GM12864 (cell line): ENCODE measurements at places on chromosomes 16 and 17.

DNA sequence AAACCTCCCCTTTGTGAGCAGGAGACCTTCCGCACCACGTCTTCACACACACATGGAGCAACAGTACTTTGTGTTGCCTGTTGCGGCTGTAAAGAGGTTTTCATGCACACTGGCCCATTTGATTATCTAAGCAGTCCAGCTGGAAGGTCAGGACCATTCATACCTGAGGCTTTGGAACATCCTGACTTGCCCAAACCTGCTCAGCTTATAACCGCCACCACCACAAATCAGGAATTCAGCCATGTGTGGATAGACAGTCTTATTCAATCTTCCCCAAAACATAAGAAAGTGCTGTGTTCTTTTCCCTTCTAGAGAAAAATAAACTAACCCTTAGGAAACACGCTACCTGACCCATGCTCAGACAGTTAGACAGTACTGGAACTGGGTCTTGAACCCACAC, 81.6 kb upstream of the XYLT1 start:
- no peak for DNase-seq

GRCh38 chr16:70730031-70730430, 44.2 kb upstream of the MTSS2 start:
- no peak for DNase-seq

GRCh38 chr17:34798581-34798980, 162.7 kb downstream of the CCT6B start:
- no peak for DNase-seq

- DNase-seq = no peak
Observed at GRCh38 chr16:86410081-86410480, 100.2 kb upstream of the FOXF1 start.

- DNase-seq = no peak
Observed at GRCh38 chr17:17928398-17929287, 43.6 kb downstream of the TOM1L2 start.

- DNase-seq = no peak
Observed at GRCh38 chr16:89430436-89431157, 59.8 kb downstream of the ANKRD11 start.

GRCh38 chr16:71631776-71632175, 5.8 kb downstream of the MARVELD3 start:
- DNase-seq = no peak
